ENCODE measurements at places on chromosomes 13 and 19. TPM values are rescaled to one million over a fixed set of nuclear protein-coding genes. Genes with fewer than 3 reads are reported as not detected.

Gene WASF3
- 24.0 TPM for total RNA-seq

Gene APBA3
- total RNA-seq, result 27.6 TPM

Gene STAP2
- 14.8 TPM for total RNA-seq

Gene AMER2
- total RNA-seq, result not detected

Gene NDUFA11
- total RNA-seq, result 243 TPM

Gene ZNF439
- not detected for total RNA-seq

Gene CABP5
- total RNA-seq, result not detected

Gene SACS
- 21.1 TPM for total RNA-seq

Gene ZNF723
- not detected for total RNA-seq

DNA sequence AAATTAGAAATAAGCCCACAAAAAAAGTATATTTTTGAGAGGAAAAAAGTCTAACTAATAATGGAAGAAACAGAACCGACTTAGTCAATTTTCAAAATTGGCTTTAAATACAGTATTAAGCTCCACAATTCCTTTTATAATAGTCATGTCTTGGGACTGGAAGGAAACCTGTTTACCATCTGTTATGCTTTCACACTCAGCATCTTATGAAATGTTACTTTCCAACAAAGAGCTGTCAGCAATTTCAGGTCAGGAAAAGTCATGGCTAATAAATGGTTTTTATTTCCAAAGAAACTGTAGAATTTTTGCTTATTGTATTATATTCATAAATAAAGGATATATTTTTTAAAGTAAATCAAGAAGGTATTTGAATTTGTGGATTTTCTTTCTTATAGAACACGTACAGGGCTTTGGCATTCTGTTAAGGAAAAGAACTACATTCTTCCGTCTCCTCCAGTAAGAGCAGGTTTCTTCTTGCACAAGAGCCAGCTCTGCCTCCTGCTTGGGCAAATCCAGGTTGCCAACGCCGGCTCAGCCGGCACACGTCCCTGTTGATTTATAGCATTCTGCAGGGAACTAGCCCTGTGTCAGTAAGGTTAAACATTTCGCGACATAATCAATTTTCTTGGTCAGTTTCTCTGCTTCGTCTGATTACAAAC, 52.9 kb upstream of the GPR12 start:
- DNase-seq, result peak; percentile 22

DNA sequence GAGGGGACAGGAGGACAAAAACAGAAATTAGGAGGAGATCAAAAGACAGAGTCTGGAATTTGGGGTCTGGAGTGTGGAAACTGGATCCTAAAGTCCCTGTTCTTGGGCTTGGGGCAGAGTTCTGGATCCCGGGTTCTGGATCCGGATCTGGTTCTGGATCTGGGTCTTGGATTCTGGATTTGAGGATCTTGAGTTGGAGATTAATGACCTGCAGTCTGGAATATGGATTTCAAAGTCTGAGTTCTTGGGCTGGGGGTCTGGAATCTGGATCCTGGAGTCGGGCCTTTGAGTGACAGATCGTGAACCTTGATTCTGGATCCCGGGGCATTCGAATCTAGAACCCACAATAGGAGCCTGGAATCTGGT, 411 bp upstream of the KLK15 start:
- no peak for DNase-seq

GRCh38 chr13:42048684-42049453, 421 bp downstream of the DGKH start:
- peak; percentile 76 for DNase-seq

DNA sequence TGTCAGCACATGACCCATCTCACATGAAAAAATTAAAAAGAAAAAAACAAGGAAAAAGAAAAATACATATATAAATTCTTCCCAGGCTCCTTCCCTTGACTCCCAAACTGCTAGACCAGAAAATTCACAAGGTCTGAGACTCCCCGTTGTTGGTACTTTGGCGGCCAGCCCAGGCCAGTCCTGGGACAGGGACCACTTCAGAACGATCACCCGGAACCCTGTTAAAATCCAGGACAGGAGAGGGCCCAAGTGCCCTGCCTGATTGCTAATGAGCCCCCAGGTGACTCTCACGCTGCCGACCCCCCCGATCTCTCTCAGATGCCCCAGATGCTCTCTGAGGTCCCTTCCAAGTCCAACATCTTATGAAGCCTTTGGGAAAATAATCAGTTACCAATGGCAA, 107.2 kb downstream of the COL4A2 start:
- DNase-seq, result no peak

DNA sequence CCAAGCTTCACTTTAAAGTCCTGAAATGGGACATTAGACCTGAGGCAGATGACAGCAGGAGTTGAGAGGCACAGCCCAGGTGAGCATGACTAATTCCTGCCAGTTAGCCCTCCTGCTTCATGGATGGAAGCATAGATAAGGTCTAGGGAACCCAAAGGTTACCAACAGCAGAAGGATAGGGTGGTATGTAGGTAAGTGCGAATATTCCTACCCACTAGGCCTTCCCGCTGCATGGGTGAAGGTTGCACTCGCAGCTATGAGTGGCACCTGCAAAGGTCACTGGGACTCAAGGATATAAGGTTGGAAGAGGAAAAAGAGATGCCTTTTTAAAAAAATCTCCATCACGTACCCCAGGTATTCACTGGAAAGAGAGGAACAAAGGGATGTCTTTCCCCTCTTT, 12.2 kb upstream of the MLLT1 start:
- DNase-seq, result no peak

DNA sequence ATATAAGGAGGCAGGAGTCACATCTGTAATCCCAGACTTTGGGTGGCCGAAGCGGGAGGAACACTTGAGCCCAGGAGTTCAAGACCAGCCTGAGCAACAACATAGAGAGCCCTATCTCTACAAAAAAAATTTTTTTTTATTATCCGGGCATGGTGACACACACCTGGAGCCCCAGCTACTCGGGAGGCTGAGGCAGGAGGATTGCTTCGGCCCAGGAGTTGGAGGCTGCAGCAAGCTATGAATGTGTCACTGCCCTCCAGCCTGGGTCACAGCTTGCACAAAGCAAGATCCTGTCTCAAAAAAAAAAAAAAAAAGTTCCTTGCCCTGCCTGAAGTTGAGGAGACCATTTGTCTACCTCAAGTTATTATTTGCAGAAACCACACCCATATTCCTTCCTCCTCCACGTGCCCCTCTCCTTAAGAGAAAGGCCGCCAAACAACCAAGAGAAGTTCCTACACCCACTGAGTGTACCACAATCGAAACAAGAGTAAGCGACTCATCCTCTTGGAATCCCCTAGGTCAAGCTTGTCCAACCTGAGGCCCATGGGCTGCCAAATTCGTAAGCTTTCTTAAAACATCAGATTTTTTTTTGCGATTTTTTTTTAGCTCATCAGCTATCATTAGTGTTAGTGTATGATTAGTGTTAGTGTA, 2.2 kb downstream of the ABCC4 start:
- peak; percentile 61 for DNase-seq

- no peak for DNase-seq
These were observed 669.2 kb downstream of the DIAPH3 start for GRCh38 chr13:59494560-59494970.

GRCh38 chr13:41060082-41060723, 1.1 kb upstream of the WBP4 start:
- peak; percentile 90 for DNase-seq

DNA sequence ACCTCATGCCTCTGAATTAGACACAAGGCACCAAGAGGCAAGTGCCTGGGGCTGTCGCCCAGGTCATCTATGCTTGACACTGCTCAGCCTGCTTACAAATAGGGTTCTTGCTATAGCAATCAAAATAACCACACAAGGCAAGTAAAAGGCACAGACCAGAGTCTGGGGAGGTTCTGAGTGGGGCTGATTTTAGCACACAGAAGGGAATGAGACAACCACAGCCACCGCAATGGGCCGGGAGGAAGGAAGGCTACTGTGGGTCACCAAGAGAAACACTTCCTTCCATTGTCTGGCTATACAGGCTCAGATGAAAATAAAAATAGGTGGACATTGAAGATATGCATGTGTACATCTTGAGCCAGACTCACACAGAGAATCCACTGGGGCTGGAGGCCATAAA, 159.1 kb downstream of the DLEU7 start:
- no peak for DNase-seq

DNA sequence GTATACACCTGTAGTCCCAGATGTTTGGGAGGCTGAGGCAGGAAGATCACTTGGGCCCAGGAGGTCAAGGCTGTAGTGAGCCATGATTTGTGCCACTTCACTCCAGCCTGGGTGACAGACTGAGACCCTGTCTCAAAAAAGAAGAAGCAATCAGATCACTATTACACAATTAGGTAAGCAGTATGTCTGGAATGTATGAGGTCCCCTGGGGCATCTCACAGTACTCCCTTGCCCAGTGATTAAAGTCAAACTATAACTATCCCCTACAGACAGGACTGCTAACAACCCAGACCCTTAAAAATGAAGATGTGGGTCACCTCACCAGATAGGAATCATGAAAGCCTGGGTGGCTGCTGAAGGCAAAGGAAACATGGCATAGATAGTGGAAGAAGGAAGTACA, 9.4 kb upstream of the PAN3 start:
- DNase-seq, result no peak

DNA sequence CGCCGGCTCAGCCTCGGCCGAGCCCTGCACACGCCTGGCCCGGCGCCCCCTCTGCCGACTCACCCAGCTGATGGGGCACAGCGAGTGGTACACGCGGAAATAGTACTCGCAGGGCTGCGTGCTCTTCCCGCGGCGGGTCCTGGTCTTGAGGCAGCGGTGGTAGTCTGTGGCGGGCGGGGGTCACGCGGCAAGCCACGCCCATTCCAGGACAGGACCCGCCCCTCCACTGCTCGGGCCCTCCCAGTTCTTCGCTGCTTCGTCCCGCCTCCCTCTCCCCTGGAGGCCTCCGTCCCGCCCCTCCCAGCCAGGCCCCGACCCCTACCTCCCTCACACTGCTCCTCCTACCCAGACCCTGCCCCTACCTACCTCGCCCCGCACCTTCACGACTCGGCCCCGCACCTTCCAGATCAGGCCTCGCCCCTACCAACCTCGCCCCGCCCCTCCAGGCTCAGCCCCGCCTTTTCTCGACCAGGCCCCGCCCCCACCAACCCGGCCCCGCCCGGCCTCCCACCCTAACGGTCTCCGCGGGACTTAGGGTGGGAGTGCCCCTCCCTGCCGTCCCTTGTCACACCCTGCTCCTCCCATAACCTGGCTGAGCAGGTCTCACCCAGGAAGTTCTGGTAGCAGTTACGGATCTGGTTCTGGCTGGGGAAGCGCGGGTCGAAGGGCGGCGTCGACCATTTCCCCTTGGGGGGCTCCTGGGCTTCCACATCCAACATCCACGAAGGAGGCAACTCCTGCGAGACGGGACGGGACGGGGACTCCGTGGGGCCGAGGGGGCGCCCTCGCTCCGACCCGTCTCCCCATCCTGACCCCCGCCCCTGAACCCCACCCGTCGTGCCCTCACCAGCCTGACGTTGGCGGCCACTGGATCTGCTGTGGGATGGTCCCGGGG, 469 bp downstream of the COX6B2 start:
- no peak for DNase-seq

DNA sequence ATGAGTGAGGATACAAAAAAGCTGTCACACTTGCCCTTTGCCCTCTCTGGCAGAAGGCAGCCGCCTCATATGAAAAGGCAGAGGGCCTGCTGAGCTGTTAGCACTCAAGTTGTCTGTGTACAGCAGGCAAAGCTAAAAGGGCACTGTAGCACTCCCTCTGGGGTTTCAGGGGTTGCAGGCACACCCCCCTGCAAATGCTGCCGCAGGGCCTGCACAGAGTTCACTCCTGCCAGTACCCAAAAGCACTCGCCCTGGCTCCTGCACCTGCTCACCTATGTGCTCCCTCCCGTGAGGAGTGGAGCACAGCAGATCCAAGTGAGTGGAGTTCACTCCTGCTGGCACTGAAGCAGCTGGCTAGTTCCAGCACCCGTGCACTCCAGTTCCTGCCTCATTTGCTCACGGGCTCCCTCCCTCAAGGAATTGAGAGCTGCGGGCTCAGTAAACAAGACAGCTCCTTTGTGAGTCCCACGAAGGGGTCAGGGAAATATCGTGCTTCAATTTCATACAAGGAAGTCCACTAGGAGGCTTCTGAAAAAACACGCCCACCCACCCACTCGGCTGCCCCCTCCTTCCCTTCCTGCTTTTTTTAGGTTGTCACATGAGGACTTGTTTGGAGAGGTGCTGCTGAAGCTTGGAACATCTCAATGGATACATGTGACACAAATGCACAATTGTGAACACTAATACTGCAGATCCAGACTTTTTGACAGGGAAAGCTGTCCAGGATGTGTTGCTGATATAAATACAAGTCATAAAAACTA, 9.9 kb upstream of the RCBTB2 start:
- DNase-seq, result no peak

DNA sequence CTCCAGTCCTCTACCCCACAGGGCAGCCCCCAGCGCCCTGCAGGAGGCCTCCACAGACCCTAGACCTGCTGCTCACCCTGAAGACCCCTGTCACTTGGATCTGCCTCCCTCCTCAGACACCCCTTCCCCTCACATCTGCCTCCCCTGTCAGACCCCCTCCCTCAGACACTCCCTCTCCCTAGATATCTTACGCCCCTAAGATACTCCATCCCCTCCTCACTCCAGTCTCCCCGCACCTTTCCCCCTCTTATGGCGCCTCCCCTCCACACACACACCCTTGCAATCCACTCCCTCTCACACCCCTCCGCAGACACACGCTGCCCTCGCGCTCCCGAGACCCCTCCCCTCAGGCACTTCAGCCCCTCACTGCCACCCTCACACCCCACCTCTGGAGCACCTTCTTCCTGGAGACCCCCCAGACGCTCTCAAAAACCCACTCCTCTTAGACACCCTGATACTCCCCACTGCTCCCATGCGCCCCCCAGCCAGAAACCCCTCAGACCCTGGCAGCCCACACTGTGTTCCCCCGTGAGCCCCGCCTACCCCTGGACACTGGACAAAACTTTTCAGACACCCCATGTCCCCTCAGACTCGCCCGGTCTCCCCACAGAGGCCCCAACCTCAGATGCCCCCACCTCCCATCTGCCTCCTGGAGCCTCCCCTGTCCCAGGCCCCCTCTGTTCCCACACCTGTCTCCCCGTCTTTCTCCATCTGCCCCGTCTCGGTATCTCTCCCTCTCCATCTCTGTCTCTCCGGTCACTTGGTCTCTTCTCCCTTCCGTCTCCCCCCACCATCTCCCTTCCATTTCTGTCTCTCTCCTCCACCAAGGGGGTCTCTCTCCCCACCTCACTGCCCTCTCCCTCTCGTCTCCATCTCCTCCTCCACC, 14.5 kb downstream of the ERFL start:
- DNase-seq, result no peak

DNA sequence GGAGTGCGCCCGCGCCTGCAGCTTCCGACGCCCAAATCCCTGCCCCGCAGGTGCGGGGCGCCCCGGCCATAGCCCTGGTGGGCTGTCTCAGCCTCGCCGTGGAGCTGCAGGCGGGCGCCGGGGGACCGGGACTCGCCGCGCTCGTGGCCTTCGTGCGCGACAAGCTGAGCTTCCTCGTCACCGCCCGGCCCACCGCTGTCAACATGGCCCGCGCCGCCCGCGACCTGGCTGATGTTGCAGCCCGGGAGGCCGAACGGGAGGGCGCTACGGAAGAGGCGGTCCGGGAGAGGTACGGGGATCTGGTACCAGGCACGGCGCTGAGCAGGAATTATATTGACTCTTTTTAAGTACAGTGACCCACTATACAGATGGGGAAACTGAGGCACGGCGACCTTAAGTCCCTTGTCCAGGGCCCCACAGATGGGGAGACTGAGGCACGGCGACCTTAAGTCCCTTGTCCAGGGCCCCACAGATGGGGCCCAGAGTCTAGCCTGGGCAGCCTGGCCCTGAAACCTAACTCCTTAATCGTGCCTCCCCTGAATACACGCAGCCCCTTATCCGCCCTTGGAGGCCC, 586 bp downstream of the MRI1 start:
- DNase-seq, result no peak

Measured in MCF 10A (cell line).